ENCODE measurements at places on chromosomes 3 and 15.

DNA sequence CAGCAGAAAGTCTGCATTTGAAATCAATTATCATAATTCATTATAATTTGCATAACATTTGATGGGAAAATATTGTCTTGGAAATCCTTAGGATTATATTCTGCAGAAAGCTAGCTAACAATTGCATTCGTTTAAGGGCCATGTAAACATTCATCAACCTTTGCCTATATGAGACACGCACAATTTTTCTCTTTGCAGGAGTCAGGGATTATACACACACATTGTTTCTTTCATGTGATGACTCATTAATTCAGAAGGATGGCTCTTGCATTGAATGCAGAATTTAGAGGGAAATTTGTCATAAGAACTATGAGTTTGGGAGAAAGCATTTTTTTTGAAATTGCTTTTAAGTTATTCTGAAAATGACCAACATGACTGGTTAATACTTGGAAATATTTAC lies 844.7 kb downstream of the DIPK2A start:
- no peak for DNase-seq

DNA sequence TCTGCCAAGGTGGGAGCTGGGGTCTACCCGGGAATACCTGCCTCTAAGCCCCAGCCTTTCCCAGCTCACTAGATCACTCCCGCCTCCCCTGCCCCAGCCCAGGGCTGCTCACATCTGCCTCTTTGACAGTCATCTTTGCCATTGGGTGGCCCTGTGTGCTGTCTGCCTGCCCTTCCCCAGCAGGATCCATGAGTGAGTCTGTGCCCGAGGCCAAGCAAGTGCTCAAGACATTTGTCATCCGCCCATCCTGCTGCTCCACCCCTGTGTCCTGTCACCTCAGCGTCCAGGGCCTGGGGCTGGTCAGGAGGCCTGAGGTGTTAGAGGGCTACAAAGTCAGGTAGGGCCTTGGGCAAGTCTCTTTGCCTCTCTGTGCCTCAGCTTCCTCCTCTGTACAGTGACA lies 89.4 kb downstream of the LSM3 start:
- DNase-seq, result no peak

DNA sequence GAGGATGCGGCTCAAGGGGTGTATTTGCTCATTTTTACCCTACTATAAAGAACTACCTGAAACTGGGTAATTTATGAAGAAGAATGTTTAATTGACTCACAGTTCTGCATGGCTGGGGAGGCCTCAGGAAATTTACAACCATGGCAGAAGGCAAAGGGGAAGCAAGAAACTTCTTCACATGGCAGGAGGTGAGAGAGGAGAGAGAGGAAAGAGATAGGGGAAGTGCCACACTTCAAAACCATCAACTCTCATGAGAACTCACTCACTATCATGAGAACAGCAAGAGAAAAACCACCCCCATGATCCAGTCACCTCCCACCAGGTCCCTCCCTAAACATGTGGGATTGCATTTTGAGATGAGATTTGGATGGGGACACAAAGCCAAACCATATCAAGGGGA lies 192.7 kb downstream of the DIPK2A start:
- DNase-seq, result no peak

DNA sequence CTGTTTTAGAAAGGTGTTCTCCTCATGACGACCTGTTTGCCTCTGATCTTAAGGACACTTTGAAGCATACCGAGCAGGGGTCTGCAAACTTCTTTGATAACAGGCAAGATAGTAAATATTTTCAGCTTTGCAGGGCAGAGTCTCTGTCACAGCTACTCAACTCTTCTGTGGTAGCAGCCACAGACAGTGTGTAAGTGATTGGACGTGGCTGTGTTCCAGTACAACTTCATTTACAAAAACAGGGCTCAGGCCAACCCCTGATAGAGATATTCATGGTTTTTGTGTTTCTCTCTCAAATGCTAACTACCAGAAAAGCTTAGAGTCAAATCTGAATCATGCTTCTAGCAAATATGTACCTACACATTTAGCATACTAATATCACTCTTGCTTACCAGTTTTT lies 51.5 kb downstream of the TGFBR2 start:
- no peak for DNase-seq

DNA sequence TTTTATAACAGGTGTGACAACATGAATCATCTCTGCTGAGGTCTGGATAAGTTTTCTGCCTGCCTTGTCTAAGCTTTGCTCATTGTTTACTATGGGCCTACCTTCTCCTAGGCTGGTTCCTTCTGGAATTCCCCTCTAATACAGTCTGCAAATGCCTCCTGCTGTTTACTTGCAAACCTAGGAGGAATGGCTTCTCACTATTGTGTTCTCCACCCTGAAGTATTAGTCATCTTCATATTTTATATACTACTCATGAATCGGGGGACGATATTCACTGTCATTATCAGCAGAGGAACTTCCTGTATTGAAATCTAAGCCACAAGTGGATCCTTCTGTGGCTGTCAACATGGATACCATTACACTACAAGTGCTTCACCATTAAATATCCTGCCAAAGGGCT lies 154.8 kb downstream of the PLCL2 start:
- DNase-seq, result no peak

- DNase-seq, result no peak
These were observed 301.3 kb upstream of the IGF1R start for GRCh38 chr15:98347001-98347400.

- no peak for DNase-seq
These were observed 15.7 kb downstream of the MEIS2 start for GRCh38 chr15:37084602-37085001.

DNA sequence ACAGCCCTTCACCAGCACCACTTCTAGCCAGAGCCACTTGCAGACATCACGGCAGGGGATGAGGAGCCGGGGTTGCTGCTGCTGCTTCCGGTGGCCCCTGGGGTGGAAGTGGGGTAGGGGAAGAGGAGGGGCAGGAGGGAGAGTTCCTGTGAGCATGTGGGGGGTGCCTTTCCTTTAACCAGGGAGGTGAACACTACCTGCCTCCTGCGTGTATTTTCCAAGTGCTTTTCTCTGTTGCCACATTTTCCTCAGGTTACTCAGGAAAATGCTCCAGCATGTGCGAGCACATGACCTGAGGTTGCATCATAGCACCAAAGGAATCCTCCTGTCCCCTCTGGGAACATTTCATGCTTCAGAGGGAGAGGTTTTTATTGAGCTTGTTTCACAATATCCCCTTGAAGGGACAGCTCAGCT lies 12.2 kb upstream of the SACM1L start:
- DNase-seq, result peak; percentile 84

GRCh38 chr3:132232231-132232792 lies 84.9 kb upstream of the ACP3 start:
- DNase-seq, result no peak

DNA sequence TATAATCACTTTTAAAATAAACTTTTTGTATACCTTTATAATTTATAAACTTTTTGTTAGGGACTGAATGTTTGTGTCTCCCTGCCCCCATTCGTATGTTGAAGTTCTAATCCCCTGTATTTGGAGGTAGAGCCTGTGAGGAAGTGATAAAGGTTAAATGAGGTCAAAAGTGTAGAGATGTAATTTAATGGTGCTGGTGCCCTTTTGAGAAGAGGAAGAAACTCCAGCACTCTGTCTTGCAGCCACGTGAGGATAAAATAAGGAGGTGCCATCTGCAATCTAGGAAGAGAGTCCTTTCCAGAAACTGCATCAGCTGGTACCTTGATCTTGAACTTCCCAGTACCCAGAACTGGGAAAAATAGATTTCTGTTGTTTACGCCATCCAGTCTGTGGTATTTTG lies 106.1 kb upstream of the RGMA start:
- no peak for DNase-seq

- DNase-seq, result no peak
These were observed 798.7 kb upstream of the SEMA6D start for GRCh38 chr15:46918462-46919140.

DNA sequence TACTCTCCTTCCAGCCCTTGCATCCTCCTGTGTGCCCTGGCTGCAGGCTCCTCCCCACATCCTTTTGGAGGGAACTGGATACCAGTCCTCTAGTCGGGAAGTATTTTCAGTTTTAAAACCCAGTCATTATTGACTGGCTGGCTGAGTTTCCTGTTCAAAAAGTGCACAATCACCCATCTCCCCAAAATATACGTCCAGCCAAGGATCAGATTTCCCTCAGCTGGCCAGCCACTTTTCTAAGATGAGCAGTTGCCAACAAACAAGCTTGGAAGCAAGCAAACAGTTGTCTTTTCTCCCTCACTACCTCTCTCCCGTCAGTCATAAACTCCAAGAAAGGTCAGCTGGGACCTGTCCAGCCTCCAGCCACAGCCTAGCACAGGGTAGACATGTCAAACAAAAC lies 147.7 kb upstream of the GALNT15 start:
- no peak for DNase-seq

DNA sequence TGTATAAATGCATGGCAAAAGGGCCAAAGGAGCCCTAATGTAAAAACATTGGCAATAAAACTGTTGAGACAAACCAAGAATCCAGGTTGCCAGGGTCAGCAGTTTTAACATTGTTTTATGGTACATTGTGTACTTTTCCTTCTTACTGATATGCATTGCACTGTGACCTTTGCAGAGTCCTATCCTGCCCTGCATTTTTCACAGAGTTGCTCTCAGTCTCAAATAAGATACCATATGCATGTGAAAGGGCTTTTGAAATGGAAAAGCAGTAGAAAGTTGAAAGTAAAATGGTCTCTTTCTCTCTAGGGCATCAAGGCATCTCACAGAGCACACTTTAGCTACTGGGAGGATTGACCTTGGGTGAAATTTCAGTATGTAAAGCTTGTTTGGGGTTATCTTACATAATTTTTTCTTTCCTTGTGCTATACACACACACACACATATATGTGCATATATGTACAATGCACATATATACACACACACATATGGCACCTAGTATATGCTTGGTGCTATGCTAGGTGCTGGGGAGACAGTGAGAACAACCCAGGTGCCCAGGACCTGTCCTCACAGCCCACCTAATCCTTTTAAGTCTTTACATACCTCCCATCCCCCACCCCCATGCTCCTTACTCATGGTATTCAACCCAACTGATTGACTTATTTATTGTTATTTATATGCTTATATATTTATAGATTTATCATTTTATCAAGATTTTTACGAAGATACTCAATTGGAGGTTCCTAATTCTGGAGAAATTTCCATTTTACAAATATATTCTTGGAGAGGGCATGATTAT lies 1.2 kb upstream of the PPP2R3A start:
- DNase-seq, result peak; percentile 5

- no peak for DNase-seq
These were observed 14.4 kb downstream of the MASP1 start for GRCh38 chr3:187277129-187277462.

- DNase-seq, result no peak
These were observed 517.5 kb upstream of the UBE2E2 start for GRCh38 chr3:22685597-22685996.
